MCF 10A (cell line): ENCODE measurements at places on chromosomes 4 and X.

GRCh38 chr4:80172203-80172602, 25.1 kb upstream of the PRDM8 start:
- no peak for DNase-seq

DNA sequence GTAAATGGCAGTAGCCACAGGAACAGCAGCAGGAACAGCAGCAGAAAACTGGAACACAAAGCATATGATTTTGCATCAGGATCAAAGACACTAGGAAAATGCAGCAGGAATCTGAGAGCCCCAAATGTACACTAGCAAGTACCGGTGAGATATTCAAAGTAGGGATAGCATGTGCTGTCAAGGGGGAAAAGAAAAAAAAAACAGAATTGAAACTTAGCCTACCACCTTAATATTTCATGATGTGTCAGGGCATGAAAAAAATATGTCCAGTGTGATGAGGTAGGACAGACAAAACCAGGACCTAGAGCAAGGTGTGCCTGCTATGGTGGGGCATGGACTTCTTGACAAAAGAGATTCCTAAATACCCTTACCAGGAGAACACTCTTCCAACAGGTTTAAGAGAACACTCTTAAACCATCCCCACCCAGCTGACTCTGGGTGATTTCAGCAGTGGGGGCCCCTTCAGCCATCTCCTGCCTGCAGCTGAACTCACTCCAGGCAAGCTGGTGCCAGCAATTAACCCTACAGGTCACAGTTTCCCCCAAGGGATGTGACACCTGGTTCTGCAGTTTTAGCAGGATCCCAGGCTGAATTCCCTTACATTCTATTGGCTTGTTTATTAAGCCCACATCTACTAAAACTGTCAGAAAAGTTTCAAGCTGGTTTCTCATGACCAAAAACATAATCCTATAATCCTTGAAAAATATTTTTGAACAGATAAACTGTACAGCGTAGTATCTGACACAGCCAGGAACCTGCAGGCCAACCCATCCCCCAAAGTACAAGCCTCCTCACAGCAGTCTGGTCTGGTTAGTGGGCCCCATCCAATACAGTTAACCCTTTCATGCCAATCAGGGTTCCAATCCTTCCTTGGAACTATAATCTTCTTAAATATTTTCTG, 62.9 kb upstream of the FMR1 start:
- DNase-seq: no peak

GRCh38 chrX:102720237-102721168, at the start of gene GPRASP3:
TSS of gene GPRASP3 (plus strand) at chrX:102720743. CDS start at chrX:102748996, 28,253 bp downstream.
- DNase-seq: peak; percentile 63

DNA sequence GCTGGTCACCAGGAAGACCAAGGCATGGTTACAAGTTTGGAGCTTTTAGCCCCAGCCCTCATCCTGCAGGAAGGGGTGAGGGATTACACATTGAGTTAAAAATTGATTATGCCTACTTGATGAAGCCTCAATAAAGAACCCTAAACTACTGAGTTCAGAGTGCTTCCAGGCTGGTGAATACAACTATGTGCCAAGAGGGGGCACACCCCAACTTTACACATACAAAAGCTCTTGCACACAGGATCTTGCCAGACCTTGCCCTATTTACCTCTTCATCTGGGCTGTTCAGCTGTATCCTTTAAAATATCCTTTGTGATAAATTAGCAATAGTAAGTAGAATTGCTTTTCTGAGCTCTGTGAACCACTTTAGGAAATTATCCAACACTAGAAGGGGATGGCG, 489.3 kb downstream of the INPP4B start:
- DNase-seq: no peak

- no peak for DNase-seq
Observed at GRCh38 chrX:39681885-39682284, 415.9 kb downstream of the BCOR start.

DNA sequence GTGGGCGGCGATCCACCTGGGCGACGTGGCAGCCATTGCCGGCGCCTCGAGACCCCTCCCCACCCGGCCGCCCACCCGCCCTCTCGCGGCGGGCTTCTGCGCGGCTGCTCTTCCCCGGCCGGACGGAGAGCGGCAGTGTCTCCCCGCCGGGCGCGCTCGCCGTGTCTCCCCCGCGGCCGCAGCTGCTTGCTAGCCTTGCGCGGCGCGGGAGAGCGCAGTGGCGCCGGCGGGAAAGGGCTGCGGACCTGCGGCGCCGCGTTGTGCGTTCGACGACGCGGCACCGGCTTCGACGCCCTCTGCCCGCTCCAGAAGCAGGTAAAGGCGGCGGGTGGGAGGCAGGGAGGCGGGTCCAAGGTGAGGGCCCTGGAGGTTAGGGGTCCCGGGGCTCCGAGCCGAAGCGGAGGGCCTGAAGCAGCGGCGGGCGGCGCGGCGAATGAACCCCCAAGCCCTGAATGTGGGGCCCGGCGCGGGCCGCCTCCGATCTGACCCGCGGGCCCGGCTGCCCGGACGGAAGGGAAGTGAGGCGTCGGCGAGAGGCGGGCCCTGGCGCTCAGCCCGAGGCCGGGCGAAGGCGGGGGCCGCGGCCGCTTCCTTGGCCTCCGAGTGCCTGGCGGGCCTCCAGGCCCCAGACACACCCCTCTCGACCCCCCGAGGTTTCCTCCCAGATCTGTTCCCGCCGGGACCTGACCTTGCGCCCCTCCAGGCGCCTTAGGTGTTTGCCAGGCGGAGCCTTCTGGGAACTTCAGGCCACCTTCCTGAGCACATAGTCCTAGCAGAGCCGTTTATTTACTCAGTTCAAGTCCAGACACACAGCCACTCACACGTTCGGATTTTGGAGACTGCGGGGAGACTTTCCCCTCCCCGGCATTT, at the start of gene N4BP2:
N4BP2 (plus strand) TSS at position 135 of the 870 bp plus-strand sequence. CDS start 40,491 bp downstream, outside the sequence.
- peak; percentile 96 for DNase-seq

DNA sequence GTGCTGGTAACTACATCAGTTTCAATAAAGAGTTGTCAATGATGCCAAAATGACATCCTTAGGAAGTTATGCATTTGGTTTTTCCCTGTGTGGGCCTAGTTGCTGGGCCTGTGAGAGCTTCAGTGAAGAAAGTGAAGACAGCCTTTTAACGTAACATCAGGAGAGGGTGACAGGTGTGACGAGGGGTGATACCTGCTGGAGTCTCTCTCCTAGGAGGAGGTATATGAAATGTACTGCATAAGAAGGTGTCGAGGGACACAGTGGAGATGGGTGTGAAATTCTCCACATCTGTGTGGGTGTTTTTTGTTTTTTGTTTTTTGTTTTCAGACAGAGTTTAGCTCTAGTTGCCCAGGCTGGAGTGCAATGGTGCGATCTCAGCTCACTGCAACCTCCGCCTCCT, 49.2 kb downstream of the EVC start:
- DNase-seq: no peak

DNA sequence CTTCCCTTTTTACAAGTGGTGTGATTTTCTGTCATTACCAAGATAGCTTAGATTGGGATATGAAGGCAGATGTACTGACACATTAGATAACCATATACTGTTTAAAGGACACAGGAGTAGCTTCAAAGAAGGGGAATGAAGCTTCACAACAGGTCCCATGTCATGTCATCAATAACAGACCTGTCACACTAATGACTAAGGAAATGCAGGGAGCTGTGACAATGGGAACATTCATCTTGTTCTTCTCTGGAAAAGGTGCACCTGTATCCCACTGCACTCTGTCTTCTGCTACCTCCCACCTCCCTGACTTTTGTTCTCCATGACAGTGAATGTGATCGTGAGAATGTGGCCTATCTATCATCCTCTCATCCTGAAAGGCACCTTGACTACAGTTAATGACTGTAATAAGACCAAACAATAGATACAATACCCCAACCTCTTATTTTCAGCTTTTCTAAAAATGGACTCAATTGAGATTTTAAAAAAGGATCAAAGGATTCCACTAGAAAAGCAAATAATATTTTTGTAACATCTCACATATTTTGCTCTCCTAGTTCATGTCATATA, 472.5 kb downstream of the STPG2 start:
- no peak for DNase-seq

DNA sequence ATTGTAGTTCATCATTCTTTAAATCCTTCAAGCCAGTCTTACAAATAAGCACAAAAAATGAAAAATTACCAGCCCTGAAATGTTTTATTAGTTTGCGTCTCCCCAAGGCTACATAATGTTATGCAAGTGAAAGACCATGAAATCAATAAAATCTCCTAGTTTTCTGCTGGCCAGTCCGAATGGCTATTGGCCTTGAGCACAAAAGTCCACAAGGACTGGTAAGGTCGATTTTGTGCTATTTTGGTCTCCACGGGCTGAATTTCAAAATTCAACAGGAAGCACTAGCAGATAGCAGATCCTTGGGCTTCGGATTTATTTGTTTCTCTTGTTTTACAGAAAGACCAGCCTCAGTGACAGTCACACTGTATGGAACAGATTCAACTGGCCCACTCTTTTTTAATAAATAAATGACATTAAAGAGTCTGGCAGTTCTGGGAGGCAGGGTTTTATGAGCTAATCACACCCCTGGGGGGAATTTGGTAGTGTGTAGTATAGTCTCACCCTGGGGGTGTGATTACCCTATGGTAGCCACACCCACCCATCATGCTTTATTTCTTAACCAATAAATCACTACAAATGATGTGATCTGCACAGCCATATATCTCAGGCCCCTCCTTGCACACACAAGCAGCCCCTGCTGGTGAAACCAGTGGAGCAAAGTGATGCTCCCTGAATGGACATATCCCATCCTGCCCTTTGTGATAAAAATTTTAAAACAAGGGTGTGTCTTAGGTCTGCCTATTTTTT, 51.1 kb upstream of the TMEM33 start:
- peak; percentile 28 for DNase-seq

- no peak for DNase-seq
Observed at GRCh38 chrX:39518476-39519029, 579.2 kb downstream of the BCOR start.

- no peak for DNase-seq
Observed at GRCh38 chrX:3636803-3637202, 76.6 kb downstream of the PRKX start.

DNA sequence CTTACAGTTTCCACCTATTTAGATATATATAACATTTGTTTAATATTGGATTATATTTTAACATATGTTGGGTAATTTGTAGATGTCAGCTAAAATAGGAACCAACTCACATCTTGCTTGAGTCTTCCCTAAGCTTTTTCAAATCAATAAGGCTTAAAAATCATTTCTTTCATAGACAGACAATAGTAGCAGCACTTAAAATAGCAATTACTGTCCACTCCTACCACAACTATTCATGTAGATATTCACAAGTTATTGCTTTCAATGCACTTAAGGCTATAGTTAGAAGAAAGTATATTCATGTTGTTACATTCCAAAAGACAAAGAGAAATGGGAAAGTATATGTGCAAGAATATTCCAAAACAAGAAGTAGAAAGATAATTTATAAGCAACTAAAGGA, 71.2 kb downstream of the YIPF7 start:
- no peak for DNase-seq

DNA sequence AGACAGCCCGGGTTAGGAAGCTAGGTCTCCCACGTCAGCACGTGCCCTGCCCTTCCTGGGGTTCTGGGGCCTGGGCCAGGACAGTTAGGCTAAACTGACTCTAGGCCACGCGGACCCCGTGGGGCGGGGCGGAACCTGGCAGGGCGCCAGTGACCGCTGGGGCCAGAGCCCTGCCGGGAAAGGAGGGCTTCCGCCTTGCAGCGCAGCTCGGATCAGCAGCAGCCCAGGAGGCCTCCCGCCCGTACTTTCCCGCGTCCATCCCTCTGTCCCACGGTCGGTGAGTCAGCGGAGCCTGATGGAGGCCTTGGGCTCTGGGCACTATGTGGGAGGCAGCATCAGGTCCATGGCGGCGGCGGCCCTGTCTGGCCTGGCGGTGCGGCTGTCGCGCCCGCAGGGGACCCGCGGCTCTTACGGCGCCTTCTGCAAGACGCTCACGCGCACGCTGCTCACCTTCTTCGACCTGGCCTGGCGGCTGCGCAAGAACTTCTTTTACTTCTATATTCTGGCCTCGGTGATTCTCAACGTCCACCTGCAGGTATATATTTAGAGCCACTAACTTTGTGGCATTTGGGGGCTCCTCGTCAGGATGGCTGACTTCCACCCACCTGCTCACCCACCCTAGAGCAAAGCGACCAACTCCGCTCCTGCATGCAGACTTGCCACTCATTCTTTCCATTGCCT, at the start of gene SMIM10:
SMIM10 (plus strand) TSS at position 191 of the 681 bp plus-strand sequence; CDS start at position 296, 105 bp downstream.
- peak; percentile 13 for DNase-seq

GRCh38 chrX:11724122-11725017, 33.7 kb upstream of the MSL3 start:
- DNase-seq: peak; percentile 58

- DNase-seq: no peak
Observed at GRCh38 chrX:69396916-69397315, 107.2 kb upstream of the NALF2 start.

DNA sequence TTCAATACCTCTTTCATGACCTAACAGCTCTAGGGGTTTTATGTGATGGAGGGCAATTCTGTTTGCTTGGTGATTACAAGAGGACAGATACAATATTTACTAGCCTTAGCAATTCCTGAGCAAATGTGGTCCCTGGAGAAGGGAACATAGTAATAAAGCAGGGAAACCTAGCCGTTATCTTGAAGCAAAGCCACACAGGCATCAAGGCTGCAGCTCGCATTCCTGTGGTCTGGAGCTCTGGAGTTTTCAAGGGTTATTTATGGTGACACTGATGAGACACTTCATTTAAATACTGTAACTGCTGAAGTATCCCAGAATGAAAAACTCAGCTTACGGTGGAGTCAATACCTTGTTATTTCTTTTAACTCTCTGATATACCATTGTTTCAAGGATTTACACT, 66.8 kb downstream of the AFF2 start:
- no peak for DNase-seq

GRCh38 chr4:44872246-44872645, 145.9 kb upstream of the GNPDA2 start:
- DNase-seq: no peak

DNA sequence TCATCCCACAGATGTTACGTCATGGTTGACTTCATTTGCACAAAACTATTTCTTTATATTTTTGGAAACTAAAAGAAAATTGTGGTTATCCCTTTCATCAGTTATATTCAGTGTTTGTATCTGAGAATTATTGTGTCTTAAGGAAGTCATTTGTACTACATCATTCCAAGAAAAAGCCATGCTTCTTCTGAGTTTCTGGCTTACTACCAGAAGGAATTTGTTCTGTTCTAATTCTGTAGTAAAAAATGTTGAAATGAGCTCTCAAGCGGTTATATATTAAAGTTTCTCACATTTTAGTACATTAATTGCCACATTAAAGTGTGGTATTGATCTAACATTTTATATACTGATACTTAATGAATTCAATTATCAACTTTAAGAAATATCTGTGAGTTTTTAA, 1844.5 kb downstream of the PCDH7 start:
- no peak for DNase-seq

DNA sequence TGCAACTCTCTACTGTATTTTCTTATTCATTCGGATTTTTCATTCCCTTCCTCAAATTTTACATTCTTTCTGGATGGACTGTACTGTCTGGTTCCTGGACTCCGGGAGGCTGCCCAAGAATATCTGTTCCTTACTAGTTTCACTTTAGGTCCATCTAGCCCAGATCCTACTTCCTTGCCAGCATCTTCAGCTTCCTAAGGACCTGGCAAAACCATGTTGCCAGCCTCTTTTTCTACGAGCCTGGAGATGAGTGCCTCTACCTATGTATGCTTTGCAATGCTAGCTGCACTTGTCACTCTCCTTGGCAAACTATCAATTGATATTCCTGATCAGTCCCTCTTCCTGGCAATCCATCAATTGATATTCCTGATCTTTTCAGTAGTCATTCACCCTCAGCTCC, 5.6 kb upstream of the LNX1 start:
- no peak for DNase-seq

GRCh38 chrX:91434351-91435168, at the start of gene PABPC5:
TSS of gene PABPC5 (plus strand) at chrX:91434839. CDS start at chrX:91435578, 739 bp downstream.
- DNase-seq: no peak
